Activated CD8-positive, alpha-beta memory T cell treated with anti-CD3 and anti-CD28 coated beads, Interleukin-2, amount 10 ng/mL, durations not matched to agents 7 days and 5 days (primary cell): ENCODE measurements at places on chromosomes 3 and 15.

DNA sequence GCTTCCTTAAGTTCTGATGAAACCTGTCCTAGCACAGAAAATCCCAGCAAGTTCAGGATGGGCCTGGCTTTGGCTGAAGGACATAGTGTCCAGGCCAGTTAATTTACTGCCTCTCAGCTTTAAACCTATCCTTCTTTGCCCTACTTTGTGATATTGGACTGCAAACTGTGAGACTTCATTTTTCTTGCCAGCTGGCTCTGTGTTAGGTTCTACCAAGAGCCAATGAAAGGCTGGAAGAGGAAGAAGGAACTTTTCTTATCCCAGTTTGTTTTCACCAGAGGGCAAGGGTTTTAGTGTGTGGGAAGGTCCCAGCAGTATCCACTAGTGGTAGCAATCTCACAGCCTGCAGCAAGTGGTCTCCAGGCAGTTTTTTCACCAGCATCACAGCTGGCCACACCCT lies 18.2 kb downstream of the DCUN1D1 start:
- DNase-seq = no peak

DNA sequence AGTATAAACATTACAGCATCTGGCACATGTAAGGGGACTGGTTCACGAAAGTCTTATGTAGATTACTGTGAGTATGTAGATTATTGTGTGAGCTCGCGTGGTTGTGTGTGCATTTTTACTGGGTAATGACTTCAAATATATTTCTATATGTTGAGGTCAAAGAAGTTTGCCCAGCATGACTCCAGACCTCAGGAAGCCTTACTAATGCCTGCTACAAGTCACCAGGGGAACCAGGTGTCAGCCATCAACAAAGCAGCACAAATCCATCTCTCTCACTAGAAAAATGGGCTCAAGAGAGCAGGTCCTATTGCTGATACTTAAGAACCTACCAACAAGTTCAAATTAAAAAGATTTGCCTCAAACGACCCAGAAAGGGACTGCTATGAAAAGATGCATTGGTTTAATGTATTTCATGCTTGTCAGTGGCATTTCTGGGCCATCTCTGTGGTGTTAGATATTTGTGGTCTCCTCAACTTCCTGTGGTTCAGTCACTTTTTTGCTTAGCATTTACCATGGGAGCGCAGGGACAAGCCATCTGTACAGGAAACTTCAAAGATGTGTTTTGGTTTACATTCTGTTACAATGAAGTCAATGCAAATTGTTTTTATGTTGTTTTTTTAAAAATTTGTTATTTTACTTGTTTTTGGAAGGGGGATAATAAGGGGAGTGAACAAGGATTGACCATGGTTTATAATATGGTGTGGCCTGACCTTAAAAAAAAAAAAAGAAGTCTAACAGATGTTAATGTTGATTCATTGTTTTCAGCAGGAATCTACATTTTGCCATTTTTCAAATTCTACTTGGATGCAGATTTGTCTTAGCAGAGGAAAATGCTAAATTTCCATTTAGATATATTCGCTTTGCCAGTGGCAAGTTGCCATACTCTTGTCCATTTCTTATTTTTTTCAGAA lies 172.1 kb upstream of the ADAMTS9 start:
- DNase-seq = no peak

- peak; percentile 44 for DNase-seq
These were observed 20.8 kb upstream of the FAN1 start for GRCh38 chr15:30882849-30883433.

DNA sequence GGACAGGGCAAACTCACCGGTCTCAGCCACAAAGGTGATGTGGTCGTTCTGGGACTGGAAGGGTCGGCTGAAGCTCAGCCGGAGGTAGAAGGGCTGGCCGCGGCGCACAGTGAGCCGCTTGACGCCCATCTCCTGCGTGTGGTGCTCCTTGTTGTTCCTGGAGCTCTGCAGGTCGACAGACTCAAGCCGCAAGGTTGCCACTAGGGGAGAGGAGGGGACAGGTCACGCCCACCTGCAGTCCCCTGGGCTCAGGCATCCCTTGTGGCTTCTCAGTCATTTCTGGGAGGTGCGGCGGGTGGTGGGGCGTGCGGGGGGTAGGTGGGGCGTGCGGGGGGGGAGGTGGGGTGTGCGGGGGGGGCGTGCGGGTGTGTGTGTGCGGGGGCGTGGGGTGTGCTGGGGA lies 26.7 kb upstream of the TGM5 start:
- no peak for DNase-seq

DNA sequence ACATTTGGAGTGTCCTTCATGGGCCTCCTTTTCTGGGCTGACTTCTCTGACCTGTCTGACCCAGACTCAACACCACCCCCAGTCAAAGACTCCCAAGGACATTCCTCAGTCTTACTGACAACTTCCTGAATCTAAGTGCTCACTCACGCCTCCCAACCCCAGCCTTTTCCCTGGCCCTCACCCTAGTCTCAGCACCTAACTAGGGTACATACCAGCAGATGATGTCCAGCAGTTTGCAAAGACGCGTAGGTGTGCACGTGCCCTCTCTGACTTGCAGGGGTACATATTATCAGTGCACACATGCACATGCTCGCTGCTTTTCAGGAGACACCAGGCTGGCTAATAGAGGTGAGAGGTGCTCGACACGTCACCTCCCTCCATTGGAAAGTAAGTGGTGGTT lies 38.7 kb upstream of the SLCO2A1 start:
- no peak for DNase-seq

DNA sequence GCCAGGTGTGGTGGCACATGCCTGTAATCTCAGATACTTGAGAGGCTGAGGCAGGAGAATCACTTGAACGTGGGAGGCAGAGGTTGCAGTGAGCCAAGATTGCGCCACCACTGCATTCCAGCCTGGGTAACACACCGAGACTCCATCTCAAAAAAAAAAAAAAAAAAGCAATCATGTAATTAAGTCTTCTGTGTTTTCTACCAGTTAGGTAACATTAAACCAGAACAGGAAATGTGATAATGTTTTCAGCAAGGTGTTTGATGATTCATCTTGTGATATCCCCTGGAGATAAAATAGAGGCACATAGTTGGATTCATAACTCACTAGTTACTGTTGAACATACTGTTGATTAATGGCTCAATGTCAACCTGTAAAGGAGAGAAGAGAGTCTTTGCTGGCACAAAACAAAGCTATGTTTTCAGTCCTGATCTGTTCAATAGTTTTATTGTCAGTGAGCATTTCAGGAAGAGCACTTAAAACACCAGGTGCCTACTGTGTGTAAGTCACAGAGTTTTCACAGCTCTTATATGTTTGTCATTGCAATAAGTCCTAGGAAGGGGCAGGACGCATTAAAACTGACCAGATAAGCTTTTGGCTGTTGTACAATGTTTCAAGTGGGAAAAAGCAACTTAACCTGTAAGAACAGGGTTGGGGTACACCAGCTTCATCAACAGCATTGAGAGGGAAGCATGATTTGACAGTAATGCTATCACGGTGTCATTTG lies 19.5 kb downstream of the DNAJB11 start:
- DNase-seq = no peak

GRCh38 chr3:11379238-11379823 lies 107.1 kb downstream of the ATG7 start:
- no peak for DNase-seq

GRCh38 chr3:39343076-39343717 lies 13.7 kb downstream of the CCR8 start:
- DNase-seq = no peak
